ENCODE measurements at places on chromosomes 2 and 18. TPM values are rescaled to one million over a fixed set of nuclear protein-coding genes. Genes with fewer than 3 reads are reported as not detected.
A peak's percentile ranks its signal among the peaks of the same experiment; 100 is the strongest.

GRCh38 chr2:84888401-84889276 lies 7.8 kb upstream of the TRABD2A start:
- peak; percentile 53 for DNase-seq

DNA sequence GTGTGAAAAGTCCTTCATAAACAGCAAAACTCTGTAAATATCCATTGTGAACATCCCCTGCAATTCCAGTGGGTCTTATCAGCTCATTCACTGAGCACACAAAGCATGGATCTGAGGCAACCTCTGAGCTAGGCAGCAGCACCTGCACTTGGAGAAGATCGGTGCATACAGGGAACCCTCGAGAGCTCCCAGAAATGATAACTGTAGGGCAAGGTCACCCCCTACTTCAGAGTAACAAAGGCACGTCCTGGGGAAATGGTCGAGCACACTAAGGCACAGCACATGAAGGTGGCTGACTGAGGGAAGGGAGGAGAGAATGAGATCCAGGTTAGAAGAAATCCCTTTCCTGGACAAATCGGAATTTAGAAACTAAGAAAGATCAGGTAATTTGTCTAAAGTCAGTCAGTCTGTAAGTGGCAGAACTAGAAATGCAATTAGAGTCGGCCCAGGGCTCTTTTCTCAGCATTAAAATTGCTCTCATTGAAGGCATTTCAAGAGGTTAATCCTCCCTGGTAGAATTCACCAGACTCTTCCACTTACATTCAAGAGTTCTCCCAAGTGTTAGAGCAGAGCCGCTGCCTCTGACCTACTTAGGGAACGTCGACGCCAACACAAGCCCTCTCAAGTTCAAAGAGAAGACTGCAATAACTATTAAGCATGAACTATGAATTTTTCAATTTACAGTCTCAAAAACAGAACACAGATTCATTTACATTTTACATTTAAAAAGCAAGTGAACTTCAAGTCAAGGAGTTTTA lies 45.9 kb downstream of the PXDN start:
- DNase-seq: no peak

GRCh38 chr2:238132463-238133450 lies 5.7 kb upstream of the KLHL30 start:
- DNase-seq: no peak

DNA sequence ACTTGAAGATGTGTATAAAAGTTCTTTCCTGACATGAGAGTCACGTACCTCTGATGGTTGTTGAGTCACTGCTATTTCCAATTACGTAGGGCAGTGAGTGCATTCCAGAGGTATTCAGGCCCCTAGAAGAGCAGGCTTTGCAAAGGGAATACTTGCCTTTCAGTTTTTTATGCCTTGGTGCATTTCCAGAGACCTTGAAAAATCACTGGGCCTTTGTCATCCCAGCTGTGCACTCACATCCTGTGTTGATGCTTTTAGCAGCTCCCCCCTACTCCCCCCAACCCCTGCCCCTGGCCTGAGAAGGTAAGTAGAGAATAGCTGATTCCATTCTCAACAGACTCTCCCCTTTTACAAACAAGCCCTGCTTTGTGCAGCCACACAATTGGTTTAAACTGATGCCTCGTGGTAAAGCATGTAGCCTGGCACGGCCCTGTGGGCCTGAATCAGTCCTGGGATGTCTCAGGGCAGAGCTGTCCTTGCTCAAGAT lies 174.2 kb downstream of the PRPF40A start:
- DNase-seq: no peak

- DNase-seq: no peak
These were observed 29.4 kb downstream of the KANSL3 start for GRCh38 chr2:96608469-96609455.

DNA sequence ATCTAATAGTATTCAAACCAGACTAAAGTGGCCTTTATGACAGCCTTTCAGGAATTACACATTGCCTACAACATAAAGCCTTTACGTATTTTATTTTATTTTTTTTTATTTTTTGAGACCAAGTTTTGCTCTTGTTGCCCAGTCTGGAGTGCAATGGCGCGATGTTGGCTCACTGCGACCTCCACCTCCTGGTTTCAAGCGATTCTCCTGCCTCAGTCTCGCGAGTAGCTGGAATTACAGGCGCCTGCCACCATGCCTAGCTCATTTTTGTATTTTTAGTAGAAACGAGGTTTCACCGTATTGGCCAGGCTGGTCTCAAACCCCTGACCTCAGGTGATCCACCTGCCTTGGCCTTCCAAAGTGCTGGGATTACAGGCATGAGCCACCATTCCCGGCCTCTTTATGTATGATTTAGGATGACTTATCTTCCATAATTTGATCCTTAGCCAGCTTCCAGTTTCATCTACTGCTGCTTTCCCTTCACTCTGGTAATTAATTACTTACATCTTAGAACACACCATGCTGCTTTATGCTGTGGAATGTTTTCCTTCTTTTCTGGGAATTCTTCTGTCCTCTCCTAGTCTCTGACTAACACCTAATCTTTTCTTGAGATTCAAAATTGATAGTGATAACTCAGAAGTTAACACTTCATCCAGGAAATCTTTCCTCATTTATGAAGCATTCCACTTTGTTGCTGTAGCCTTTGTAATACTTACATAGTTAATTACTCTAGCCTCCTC lies 2.6 kb downstream of the USP14 start:
- no peak for DNase-seq

DNA sequence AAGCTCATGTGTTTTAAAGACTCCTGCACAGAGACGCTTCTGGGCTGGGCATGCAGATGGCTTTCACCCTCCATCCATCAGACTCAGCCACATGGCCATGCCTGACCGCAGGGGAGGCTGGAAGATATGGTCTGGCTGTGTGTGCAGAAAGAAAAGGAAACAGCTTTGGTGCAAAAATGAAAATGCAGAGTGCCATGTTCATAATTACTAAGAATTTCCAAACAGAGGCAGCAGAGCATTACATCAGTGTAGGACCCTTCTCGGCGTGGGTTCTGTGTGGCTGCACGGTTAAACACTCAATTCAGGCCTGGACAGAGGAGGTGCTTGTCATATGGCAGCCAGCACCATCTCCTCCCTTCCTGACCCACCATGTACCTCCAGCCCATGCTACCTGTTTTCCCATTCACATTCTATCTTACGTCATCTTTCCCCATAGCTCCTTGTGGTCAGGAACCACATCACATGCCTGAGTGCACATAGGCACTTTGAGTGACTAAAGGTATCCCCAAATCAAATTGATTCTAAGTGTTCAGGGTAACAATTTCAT lies 200.3 kb upstream of the ID2 start:
- no peak for DNase-seq

ALK gene
- not detected for total RNA-seq

UGT1A7 gene
- total RNA-seq: not detected
